Karpas-422 (cell line): ENCODE measurements at places on chromosomes 2 and 18. TPM values are rescaled to one million over a fixed set of nuclear protein-coding genes. Genes with fewer than 3 reads are reported as not detected.

Gene CNDP1
- total RNA-seq, result 0.11 TPM in 1 of 2 replicates, not detected in the other

- DNase-seq, result no peak
- H3K36me3 ChIP-seq, result no peaks in the 10 kb centered on the region
- H3K4me3 ChIP-seq, result no peak overlapping the region
- H3K27me3 ChIP-seq, result no peaks in the 10 kb centered on the region
- H3K4me1 ChIP-seq, result no peaks in the 10 kb centered on the region
Measured at GRCh38 chr2:109655287-109655686, 41.1 kb downstream of the SOWAHC start.

Gene PDE1A
- 0.15 TPM in 1 of 2 replicates, not detected in the other for total RNA-seq

GRCh38 chr2:238974501-238975166 lies 126.7 kb downstream of the TWIST2 start:
- no peak overlapping the region for H3K27ac ChIP-seq
- H3K4me3 ChIP-seq, result no peak overlapping the region
- no peaks in the 10 kb centered on the region for H3K36me3 ChIP-seq

DNA sequence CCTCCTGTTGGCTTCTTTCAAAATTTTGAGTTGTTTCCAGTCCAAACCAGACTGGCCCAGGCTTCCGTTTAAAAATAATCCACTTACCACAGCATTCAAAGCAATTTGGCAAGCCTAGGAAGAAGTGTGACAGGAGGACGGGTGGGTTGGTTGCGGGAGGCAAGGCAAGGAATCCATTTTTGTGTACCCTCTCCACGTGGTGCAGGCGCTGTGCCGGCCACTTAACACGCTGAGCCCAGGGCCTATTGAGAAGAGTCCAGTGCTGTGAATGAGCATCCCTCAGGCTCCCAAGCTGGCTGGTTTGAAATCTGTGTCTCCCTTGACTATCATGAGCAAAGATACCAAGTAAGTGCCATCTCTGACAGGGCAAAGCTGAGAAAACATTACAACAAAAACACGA lies 160.9 kb downstream of the NCKAP5 start:
- no peak for DNase-seq
- H3K36me3 ChIP-seq, result no peaks in the 10 kb centered on the region
- H3K4me1 ChIP-seq, result no peaks in the 10 kb centered on the region
- H3K4me3 ChIP-seq, result no peak overlapping the region

Gene CDCA7
- total RNA-seq, result 35.3 and 43.5 TPM in 2 replicates

DNA sequence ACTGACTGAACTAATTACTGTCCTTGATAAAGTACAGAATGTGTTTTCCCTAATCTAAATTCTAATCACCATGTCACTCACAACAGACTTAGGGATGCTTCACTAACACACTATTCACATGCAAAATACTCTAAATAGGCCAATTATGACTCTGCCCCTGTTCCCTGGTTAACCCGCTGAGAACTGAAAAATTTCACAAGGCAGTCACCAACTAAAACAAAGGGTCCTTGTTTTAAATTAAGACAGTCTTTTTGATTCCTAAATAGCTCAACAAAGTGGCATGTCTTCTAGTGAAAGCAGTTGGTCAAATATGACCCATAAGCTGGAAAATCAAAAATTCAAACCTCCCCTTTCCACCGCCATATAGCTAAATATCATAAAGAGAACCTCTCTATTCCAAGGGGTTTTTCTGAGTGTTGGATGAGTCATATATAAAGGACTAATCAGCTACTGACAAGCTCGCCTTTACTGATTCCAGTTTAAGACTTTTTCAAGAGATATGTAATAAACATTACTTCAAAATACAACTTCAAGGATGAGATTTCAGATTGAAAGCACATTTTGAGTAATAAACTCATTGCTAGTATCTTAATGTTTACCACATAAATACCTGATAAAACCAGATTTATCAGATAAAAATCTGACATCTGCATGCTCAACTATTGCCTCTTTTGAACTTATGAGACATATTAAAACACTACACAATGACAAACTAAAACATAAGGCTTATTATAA lies 235.8 kb downstream of the TCF4 start:
- no peak overlapping the region for H3K4me3 ChIP-seq
- no peak for DNase-seq
- H3K27ac ChIP-seq, result no peak overlapping the region
- H3K36me3 ChIP-seq, result no peaks in the 10 kb centered on the region
- peaks cover 65% of the 10 kb centered on the region for H3K4me1 ChIP-seq

DNA sequence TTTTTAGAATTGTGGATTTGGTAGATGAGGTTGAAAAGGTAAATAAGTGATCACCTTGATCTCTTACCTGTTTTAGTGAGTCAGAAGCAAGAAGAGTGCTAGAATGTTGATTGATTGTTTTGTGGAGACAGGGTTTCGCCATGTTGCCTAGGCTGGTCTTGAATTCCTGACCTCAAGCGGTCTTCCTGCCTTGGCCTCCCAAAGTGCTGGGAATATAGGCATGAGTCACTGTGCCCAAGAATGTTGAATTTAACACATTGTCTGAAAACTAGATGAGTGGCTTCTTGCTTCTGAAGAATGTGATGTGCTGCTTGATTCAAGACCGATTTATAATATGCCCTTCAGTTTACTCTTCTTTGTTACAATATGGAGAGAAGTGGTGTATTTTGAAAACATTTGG lies 121.3 kb downstream of the FMNL2 start:
- H3K4me1 ChIP-seq, result no peaks in the 10 kb centered on the region
- no peaks in the 10 kb centered on the region for H3K27me3 ChIP-seq
- no peak overlapping the region for H3K4me3 ChIP-seq
- H3K27ac ChIP-seq, result no peak overlapping the region
- no peaks in the 10 kb centered on the region for H3K36me3 ChIP-seq
- DNase-seq, result no peak

GRCh38 chr2:147133286-147133908 lies 711.4 kb upstream of the ACVR2A start:
- no peak overlapping the region for H3K4me3 ChIP-seq
- no peaks in the 10 kb centered on the region for H3K36me3 ChIP-seq
- H3K4me1 ChIP-seq, result no peaks in the 10 kb centered on the region
- no peak overlapping the region for H3K27ac ChIP-seq
- no peak for DNase-seq
- H3K27me3 ChIP-seq, result no peaks in the 10 kb centered on the region
